ENCODE measurements at places on chromosomes 2 and 18.

DNA sequence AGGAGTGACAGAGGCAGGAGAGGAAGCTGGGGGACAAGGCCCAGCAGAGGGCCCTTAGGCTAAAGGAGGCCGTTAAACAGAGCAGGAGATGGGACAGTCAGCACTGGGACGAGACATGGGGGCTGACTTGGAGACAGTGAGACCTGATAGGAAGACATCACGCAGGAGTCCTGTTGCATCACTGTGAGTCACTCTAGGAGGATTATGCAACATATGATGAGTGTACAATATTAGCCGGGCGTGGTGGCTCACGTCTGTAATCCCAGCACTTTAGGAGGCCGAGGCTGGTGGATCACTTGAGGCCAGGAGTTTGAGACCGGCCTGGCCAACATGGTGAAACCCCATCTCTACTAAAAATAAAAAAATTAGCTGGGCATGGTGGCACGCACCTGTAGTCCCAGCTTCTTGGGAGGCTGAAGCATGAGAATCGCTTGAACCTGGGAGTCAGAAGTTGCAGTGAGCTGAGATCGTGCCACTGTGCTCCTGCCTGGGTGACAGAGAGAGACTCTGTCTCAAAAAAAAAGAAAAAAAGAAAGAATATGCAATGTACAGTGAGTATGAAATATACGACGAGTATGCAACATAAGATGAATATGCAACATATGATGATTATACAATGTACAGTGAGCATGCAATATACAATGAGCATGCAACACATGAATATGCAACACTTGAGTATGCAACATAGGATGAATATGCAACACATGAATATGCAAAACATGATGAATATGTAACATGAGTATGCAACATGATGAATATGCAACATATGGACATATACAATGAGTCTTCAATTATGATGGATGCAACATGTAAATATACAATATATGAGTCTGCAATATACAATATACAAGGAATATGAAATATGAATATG, 83.3 kb upstream of the ID2 start:
- no peak for DNase-seq

DNA sequence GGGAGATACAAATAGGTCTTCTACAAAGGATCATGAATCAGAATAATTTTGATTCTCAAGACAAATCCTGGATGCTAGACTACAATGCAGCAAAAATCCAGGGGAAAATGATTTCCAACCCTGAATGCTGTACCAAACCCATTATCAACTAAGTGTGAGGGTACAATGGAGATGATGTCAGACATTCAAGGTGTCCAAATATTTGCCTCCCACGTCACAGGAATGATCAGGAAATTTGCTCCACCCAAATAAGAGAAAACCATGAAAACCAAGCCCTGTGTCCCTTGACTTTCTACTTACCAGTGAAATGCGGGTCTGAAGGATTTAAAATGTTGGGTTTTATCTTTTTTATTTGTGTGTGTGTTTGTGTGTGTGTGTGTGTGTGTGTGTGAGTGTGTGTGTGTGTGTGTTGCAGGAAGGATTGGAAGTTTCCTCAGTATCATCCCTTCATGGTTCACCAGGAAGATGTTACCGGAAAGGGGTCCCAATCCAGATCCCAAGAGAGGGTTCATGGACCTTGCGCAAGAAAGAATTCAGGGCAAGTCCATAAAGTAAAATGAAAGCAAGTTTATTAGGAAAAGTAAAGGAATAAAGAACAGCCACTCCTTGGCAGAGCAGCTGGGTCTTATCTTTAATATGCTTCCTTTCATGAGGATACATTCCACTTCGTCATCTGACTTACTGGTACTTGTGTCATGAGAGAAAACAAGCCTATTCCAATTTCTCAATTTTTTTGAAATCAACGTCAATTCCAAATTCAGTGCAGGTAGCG, 61.1 kb upstream of the ID2 start:
- no peak for DNase-seq

- DNase-seq: no peak
Observed at GRCh38 chr18:75521816-75522215, 94.3 kb upstream of the SMIM21 start.

- DNase-seq: no peak
Observed at GRCh38 chr18:10488017-10488416, 33.6 kb downstream of the APCDD1 start.

DNA sequence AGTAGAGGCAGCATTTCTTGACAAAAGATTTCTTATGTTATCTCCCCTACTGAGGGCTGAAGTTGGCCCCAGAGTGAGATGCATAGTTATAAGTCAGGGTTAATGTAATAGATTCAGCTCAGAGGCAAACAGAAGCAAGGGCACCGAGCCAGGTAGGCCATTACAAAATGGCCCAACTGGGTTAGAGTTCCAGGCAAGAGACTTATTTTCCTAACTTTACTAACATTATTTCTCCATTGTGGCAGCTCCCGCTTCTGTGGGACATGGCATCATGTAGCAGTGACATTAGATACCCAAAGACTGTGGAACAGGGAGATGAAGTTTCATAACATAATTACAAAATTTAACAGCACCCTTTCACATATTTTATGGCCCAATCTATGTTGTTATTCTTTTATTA, 27.1 kb downstream of the TSPYL6 start:
- no peak for DNase-seq

DNA sequence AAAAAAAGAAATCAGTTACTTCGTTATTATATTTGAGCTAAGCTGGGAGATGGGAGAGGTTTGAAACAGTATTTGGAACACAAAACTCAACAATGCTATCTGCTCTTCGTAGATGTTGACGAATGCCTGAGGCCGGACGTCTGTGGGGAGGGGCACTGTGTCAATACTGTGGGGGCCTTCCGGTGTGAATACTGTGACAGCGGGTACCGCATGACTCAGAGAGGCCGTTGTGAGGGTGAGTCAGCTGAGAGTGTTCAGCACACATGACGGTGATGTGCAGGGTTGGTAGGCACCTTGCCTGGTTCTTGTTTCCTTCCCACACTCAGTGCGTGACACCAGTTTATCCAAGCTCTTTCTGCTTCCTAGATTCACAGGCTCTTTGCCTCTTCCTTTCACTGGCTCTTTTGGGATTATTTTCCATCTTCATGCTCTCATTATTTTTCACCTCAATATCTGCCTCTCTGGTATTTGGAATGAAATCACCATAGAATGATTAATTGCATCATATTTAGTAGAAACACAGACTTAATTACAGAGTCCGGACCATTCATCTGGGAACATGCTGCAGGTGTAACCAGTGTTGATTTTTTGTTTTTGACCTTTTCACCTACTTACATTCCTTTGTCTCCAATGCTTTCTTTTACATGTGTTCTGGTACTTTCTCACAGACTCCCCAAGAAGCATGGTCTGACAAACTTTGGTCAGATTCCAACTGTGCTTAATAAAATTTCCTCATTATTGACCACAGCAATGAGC, 200.6 kb upstream of the RASGRP3 start:
- DNase-seq: no peak

DNA sequence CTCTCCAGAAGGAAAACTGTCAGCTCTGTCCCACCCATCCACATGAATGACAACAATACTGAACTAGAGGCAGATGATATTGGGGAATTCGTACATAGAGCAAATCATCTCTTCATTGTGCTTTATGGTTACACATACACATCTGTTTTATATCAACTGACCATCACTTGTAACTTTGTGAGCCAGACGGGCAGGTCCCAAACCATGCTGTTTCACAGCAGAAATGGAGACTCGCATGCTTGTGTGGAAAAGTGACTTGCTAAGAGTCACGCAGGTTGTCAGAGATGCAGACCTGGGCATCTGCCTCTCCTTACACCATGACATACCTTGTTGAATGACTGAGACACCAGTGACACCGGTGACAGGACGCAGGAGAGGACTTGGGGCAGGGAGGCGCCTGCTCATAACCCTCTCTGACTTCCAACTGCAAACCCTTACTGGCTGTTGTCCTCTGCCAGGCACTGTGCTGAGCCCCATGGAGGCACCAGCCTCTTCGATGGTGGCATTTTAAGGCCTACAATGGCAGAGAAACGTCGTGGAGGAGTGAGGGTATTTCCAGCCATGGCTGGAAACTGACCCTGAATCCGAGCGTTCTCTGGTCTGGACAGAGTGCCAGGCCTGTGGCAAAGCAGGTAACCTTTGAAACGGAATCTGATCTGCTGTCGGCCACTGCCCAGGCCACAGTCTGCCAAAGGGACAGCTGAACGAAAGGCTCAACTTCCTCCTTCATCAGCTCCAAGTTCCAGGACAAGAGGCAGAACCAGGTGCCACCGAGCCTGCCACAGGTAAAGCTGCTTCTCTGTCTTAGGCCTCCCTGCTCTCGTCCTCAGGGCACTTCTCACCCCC, 26.9 kb upstream of the ROCK2 start:
- DNase-seq: no peak

DNA sequence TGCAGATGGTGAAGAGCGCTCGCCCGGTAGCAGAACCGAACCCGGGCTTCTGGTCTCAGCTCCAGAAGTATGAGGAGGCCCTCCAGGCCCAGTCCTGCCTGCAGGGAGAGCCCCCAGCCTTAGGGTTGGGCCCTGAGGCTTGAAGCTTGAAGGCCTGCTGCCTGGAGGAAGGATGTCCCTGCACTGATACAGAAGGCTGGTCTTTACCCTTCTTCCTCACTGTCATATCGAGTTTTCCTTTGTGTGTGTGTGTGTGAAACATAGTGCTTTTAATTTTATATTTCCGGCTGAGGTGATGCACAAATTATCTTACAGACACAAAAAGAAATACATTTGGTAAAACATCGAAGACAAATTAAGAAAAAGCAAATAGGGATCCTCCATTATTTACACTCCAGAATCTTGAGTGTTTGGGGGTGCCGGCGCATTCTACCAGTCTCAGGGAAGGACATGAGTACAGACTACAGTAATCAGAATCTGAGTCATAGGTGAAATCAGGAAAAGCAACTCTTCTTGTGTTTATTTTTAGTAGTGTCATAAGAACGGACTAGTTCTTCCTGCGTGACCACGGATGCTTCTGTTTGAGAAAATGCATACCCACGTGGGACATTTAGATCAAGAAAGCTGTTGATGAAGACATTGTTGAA, 1.3 kb downstream of the DUSP28 start:
- DNase-seq: no peak

DNA sequence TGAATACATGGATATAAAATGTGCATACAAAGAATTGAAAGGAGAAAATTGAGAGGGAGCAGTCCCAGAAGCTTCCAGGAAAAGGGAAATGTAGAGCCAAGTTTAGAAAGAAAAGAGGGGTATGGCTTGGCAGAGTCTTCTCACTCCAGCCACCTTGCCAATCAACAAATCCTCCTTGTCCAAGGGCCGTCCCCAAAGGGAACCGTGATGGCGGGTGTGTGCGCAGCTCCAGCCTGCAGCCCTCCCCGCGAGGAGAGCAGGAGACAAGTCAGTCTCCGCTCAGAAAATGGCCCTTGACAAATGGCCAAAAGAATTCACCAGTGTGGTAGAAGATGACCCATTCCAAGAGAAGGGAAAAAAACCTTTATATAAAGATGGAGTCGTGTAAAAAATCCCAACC, 448.3 kb upstream of the POU3F3 start:
- DNase-seq: no peak

DNA sequence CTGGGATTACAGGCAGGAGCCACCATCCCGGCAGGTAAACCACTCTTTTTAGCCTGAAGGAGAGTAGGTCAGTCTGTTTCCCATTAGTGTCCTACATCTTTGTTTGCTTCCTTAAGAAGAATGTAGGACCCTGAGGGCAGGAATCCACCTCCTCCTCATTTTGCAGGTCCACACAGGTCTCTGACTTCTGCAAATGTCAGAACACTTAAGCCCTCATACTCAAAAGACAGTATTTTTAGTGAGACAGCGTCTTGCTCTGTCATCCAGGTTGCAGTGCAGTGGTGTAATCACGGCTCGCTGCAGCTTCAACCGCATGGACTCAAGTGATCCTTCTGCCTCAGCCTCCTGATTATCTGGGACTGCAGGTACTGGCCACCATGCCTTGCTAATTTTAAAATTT, 9.3 kb downstream of the PSTPIP2 start:
- DNase-seq: no peak

DNA sequence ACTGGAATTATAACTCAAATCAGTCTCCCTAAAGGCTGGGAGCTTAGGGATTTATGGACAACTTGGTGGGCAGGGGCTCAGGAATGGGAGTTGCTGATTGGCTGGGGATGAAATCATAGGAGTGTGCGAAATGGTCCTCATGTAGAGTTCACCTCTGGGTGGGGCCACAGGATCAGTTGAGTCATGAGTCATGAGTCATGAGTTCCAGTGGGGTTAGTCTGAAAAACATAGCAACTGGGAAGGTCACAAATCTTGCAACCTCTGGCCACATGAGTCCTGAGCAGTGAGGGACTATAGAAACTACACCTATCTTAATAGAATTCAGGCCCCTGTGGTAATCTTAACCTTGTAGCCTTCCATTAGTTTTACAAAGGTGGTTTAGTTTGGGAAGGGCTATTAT, 383.3 kb downstream of the RBM43 start:
- no peak for DNase-seq

DNA sequence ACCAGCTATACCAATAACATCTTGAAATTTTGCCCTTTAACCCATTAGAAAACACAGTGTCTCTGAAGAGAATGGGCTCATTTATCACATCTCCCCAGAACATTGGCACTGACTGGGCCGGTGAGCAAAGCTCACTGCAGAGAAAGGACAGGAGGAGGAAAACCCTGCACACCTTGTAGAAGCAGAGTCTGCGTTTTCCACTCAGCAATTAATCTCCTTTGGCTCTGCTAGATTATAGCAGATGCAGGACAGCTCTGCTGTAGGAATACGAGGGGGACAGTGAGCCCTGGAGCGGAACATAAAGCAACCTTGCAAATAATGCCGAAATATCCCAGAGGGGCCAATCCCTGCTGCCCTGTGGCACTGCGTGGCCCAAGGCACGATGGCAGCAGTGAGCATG, 113.9 kb downstream of the TSN start:
- no peak for DNase-seq

DNA sequence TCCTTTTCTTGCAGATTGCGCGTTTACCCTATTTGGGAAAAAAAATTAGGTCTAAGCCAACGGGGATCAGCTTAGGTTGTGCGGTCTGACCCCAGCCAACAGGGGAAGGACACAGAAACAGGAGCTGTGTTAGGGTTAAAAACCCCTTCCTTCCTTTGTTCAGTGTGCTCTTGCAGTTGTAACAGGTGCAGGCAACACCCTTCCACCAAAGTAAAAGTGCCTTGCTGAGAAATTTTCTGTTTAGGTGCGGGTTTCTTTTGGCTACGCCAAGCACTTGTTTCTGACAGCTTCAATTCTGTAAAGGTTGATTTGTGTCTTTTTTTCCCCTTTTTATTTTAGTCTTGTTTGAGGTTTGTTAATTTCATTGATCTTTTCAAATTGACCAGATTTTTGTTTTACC, 92.5 kb downstream of the PTPN4 start:
- DNase-seq: no peak

- no peak for DNase-seq
Observed at GRCh38 chr2:240595381-240596079, 9.0 kb downstream of the CAPN10 start.

DNA sequence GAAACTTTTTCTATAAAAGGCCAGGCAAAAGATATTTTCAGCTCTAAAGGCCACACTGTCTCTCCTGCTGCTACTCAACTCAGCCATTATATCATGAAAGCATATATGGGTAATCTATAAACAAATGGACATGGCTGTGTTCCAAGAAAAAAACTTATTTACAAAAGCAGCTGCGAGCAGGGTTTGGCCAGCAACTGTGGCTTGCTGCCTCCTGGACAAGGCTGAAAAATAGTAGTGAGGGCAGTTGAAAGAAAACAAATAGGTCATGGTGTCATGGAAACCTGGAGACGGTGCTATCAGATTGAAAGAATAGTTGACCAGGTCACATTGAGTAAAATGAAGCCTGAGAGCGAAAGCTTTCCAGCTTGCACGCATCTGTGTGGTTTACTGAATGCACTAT, 89.2 kb upstream of the LRATD1 start:
- no peak for DNase-seq
